SIG-M5 (cell line): ENCODE measurements at places on chromosomes 5 and 9.

DNA sequence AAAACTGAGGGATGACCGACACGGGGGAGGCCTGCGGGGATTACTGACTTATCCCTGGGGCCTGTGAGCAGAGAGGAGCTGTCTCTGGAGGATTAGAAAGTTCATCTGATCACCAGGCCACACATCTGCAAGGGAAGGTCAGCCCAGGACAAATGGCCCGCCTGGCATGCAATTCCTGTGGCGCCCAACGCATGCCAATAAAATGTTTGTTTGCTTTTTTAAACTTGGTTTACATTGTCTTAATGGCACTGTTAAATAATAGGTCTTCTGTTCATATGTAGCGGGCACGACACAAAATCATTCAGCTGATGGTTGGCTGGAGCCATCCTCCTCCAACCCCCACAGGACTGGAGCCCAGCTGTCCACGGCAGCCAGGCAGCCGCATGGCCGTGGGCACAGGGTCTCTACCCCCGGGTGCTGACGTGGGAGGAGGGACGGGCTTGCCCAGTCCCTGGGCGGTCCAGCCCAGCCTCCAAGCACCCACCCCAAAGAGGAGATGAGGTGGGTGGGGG lies 41.0 kb upstream of the SLC12A7 start:
- no peak for DNase-seq

GRCh38 chr5:151664694-151665585 lies 21.8 kb downstream of the SPARC start:
- DNase-seq = no peak

DNA sequence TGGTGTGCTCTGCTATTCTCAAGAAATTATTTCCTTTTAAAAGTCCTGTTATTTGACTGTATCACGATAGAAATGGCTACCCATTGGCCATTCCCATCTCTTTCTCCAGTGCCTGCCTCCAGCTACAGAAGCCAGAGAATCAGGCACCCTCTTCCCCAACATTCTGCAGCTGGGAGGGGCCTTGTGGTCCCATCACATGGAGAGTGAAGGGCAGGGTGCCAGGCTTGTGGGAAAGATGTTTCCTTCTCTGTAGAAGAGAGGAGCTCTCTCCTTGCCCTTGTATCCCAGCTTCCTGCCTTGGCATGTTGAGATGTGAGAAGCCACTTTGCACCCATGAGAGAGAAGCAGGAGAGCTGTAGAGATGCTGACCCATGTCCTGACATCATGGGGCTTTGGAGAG lies 465.0 kb downstream of the MTRR start:
- DNase-seq = no peak

DNA sequence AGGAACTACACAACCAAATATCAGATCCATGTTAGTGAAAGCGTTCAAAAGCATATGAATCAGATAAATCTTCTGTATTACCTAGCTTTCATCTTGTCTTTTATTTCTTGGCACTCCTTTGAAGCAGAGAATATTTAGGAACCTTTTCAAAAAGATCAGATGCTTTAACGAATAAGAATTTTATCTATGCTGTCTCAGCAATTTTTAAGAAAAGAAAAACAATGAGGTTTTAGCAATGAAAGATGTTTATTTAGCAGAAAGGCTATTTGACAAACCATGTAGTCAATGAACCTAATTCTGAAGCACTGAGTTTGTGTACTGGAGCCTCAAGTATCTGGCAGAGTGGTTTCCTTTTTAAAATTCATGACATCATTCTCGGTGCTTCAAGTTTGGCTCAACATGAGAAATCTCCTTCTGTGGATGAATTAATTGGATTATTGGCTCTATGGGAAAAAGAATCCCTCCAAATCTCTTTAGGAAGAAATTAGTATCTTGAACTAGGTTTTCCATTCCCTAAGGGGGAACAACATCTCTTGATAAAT lies 534.7 kb downstream of the CAAP1 start:
- DNase-seq = no peak

DNA sequence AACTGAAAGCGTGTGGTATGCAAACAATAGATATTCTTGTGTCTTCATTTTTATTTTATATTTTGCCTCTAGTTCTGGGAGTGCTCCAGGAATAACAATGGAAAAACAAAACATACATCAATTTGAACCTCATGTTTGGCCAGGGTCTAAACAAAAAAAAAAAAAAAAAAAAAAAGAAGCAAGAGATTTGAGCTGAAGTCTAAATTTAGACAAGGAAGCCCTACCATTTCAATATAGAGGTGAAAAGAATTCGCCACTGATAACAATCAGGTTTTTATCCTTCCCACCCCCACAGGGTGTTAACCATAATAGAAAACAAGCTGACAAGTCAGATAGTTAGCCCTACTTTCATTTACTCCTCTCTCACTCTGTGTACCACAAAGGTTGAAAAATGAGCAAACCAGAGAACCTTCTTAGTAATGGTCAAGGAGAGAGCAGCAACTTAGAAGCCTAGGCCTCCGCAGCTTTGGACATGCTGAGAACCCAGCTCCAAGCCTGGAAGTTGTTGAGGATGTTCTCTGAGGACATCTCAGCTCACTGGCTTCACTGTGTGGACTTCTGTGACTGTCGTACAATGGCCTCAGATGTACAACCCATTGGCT lies 118.2 kb upstream of the HMHB1 start:
- no peak for DNase-seq

GRCh38 chr9:73579823-73580222 lies 428.2 kb downstream of the ANXA1 start:
- no peak for DNase-seq
